A549 treated with CpdA at 1 μM for 4 hours (cell line): ENCODE measurements at places on chromosomes 11 and 22. TPM values are rescaled to one million over a fixed set of nuclear protein-coding genes. Genes with fewer than 3 reads are reported as not detected.

Gene LZTR1
- 14.4 to 20.8 TPM (median 17.0 TPM) in 5 replicates for total RNA-seq

Gene ZPR1
- 47.0 to 62.1 TPM (median 60.3 TPM) in 5 replicates for total RNA-seq

Gene PRAME
- total RNA-seq = 97.3 to 113 TPM (median 108 TPM) in 5 replicates

Gene ACRV1
- not detected in 5 replicates for total RNA-seq

Gene GLYATL2
- total RNA-seq = not detected in 5 replicates

Gene SYTL2
- 13.9 to 29.9 TPM (median 14.9 TPM) in 5 replicates for total RNA-seq
